ENCODE measurements at places on chromosomes 12 and 14. TPM values are rescaled to one million over a fixed set of nuclear protein-coding genes. Genes with fewer than 3 reads are reported as not detected.

Gene GPR84
- total RNA-seq, result 0.53 TPM

Gene TROAP
- total RNA-seq, result 0.58 TPM

Gene PTMS
- total RNA-seq, result 352 TPM

Gene MEG3
- total RNA-seq, result 154 TPM

GRCh38 chr12:104522985-104523722 lies 66.4 kb downstream of the CHST11 start:
- no peak for DNase-seq

GRCh38 chr12:122449317-122449716 lies 26.8 kb upstream of the CLIP1 start:
- no peak for DNase-seq

- DNase-seq, result peak; percentile 91
Measured at GRCh38 chr12:107607464-107608392, 77.9 kb upstream of the PWP1 start.

DNA sequence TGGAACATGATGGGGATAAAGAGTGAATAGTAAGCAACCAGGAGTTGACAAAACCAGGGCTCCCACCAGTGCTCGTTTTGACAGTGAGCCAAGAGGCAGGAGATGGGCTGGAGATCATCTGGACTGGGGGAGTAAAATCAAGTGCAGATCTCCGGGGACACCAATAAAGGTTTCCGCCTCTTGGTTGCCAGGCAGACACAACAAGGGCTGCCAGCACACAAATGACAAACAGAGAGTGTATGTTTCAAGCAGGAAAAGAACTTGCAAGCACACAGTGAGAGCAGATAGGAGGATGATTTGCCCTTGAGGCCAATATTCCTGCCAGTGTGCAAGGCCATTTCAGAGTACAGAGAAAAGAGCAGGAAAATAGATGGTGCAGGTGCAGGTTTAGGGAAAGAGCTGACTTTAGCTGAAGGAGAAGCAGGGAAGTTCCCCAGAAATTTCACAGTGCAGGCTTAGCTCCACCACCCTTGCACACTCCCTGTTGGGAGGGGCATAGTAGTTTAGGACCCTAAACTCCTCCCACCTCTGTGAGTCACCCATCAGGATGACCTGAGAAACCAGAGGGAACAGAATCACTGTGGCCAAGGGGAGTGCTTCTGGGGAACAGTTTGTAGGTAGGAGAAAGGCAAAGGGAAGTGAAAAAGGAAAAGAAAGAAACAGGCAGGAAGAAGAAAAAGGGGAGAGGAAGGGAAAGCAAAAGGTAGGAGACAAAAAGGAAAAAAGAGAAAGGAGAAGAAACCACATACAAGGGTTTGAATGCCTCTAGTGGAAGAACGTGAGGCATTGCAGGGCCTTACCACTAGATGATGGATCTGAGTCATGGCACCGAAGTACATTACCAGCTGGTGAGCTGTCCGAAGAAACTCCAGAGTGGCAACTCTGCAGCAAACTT lies 404.4 kb downstream of the SLC6A15 start:
- DNase-seq, result peak; percentile 51

GRCh38 chr12:15620741-15621539 lies 168.2 kb downstream of the EPS8 start:
- no peak for DNase-seq

DNA sequence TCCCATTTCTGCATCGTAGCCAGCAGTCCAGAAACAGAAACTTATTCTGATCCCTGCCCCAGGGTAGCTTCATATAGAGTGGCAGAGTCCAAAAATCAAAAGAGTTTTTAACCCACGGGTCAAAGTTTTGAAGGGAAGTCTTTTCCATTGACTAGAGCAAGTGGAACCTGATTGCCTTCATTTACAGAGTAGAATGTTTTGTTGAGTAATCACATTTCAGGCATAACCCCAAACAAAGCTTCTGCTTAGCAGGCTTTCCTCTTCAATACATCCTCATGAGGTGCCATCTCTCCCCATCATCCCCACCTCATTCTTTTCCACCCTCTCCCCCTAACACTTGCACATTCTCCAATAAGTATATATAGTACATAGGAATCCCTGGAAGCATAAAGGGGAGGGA lies 516.0 kb upstream of the FBXO33 start:
- no peak for DNase-seq

DNA sequence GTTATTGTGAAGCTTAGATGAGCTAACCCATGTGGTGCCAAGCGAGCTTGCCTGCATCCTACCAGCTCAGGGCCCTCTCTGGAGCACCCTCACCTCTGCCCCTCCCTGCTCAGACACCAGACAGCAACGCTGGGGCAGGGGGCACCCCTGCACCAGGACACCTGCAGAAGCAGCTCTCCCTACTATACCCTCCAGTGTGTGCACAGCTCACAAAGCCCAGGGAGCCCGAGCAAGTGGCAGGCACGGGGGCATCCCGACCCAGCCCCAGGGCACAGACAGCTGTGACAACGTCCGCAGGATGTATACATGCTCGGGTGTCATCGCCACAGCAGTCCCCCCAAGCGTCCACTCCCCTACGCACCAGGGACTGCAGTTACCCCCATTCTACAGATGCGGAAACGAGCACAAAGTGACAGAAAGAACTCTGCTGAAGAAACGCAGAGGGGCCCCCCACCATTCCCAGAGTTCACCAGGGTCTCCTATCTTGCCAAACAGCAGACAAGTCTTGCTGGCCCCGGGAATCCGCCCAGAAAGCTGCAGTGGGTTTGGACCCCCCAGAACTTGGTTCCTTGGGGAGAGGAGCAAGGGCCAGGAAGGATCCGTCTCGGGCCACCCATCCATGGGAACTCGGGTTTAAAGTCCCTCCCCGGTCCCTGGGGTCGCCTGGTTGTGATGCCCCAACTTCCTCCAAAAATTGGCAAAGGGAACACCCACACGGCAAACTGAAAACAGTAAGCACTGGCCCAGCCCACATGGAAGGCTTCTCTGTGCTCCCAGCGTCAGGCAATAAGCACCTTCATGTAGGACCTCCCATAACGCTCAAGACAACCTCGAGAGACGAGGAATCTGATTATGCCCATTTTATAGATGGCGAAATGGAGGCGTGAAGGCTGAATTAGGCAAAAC lies 12.0 kb downstream of the NCOR2 start:
- DNase-seq, result no peak

Measured in sciatic nerve (tissue), 2 donors.